ENCODE measurements at places on chromosomes 16 and 17.

DNA sequence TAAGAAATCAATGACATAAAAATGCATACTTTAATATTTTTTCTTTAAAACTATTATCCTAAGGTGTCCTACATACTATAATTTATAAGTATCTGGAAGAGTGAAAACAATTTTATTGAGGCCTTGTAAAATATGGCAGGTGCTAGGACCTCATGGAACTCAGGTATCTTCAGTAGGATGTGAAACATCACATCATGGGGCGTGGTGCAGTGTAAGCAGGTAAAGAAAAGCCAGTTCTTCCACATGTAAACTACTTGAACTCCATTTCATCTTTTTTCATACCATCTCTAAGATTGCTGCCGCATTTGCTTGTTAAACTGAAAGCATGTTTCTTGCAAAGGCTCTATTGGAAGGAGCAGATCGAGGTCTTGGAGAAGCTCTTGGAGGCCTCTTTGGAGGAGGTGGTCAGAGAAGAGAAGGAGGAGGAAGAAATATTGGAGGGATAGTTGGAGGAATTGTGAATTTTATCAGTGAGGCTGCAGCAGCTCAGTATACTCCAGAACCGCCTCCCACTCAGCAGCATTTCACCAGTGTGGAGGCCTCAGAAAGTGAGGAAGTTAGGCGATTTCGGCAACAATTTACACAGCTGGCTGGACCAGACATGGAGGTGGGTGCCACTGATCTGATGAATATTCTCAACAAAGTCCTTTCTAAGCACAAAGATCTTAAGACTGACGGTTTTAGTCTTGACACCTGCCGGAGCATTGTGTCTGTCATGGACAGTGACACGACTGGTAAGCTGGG, at the start of gene CAPNS2:
CAPNS2 (plus strand) TSS at position 253 of the 744 bp plus-strand sequence; CDS start at position 326, 73 bp downstream.
- DNase-seq = no peak

GRCh38 chr16:20969386-20969785, 68.8 kb downstream of the LYRM1 start:
- DNase-seq = peak; percentile 22

- DNase-seq = peak; percentile 53
Measured at GRCh38 chr17:66963909-66964771, at the start of gene CACNG4. Gene CACNG4, plus strand, starts transcription at chr17:66964707. Its CDS starts 205 bp downstream, at chr17:66964912.

- peak; percentile 19 for DNase-seq
Measured at GRCh38 chr17:81701288-81702071, 1.7 kb upstream of the MRPL12 start.
